Airway epithelial cell (primary cell): ENCODE measurements at places on chromosomes 7 and 10. TPM values are rescaled to one million over a fixed set of nuclear protein-coding genes. Genes with fewer than 3 reads are reported as not detected.

PLAU gene
- 167 and 177 TPM in 2 replicates for total RNA-seq

PIK3AP1 gene
- total RNA-seq, result 0.14 and 0.19 TPM in 2 replicates

ETV1 gene
- 1.1 and 2.2 TPM in 2 replicates for total RNA-seq

WNT2 gene
- not detected in 2 replicates for total RNA-seq

CREB5 gene
- 1.7 and 3.8 TPM in 2 replicates for total RNA-seq

SPDYE2B gene
- total RNA-seq, result not detected in 2 replicates

SEC24C gene
- total RNA-seq, result 48.7 and 69.4 TPM in 2 replicates

AKR1D1 gene
- not detected in 2 replicates for total RNA-seq

DNAJC12 gene
- 0.14 and 0.28 TPM in 2 replicates for total RNA-seq

CFAP70 gene
- 0.33 and 0.42 TPM in 2 replicates for total RNA-seq

CLEC5A gene
- not detected in 2 replicates for total RNA-seq

SEMA4G gene
- total RNA-seq, result 1.2 and 1.9 TPM in 2 replicates

YKT6 gene
- 88.3 and 100 TPM in 2 replicates for total RNA-seq

ZPBP gene
- not detected in 2 replicates for total RNA-seq

AOC1 gene
- 0.14 TPM in 1 of 2 replicates, not detected in the other for total RNA-seq

PDLIM1 gene
- total RNA-seq, result 148 and 178 TPM in 2 replicates

IFIT1B gene
- total RNA-seq, result not detected in 2 replicates

SEMA3A gene
- 20.9 and 33.4 TPM in 2 replicates for total RNA-seq

VGF gene
- 0.09 and 0.14 TPM in 2 replicates for total RNA-seq

SYT15 gene
- not detected in 2 replicates for total RNA-seq

CCDC3 gene
- 15.7 and 16.6 TPM in 2 replicates for total RNA-seq

VIPR2 gene
- not detected in 2 replicates for total RNA-seq

NEUROD6 gene
- not detected in 2 replicates for total RNA-seq

METTL27 gene
- total RNA-seq, result 0.84 and 1.1 TPM in 2 replicates

ASAH2 gene
- 0.63 and 5.0 TPM in 2 replicates for total RNA-seq

SEMA3C gene
- total RNA-seq, result 107 and 149 TPM in 2 replicates

KNDC1 gene
- 0.09 TPM in 1 of 2 replicates, not detected in the other for total RNA-seq

OR13A1 gene
- not detected in 2 replicates for total RNA-seq

LRIT2 gene
- not detected in 2 replicates for total RNA-seq

SRRM3 gene
- 0.19 and 0.85 TPM in 2 replicates for total RNA-seq

GPR85 gene
- total RNA-seq, result 1.1 and 4.6 TPM in 2 replicates

SCIN gene
- 0.37 and 0.42 TPM in 2 replicates for total RNA-seq

COL1A2 gene
- total RNA-seq, result 17.6 and 19.1 TPM in 2 replicates

UCMA gene
- not detected in 2 replicates for total RNA-seq

NRG3 gene
- not detected in 2 replicates for total RNA-seq

SPDYE16 gene
- total RNA-seq, result 0.05 TPM in 1 of 2 replicates, not detected in the other

NUTM2E gene
- not detected in 2 replicates for total RNA-seq

MOGAT3 gene
- not detected in 2 replicates for total RNA-seq

LIPN gene
- 0.42 and 0.93 TPM in 2 replicates for total RNA-seq

CALML5 gene
- 36.7 and 51.7 TPM in 2 replicates for total RNA-seq

IGFBP3 gene
- total RNA-seq, result 5.6 and 9.3 TPM in 2 replicates

PODXL gene
- 0.14 and 0.85 TPM in 2 replicates for total RNA-seq

TRIM50 gene
- not detected in 2 replicates for total RNA-seq

INA gene
- 2.4 and 3.7 TPM in 2 replicates for total RNA-seq

OR2A12 gene
- total RNA-seq, result not detected in 2 replicates

GIMAP1 gene
- total RNA-seq, result not detected in 2 replicates

VTI1A gene
- total RNA-seq, result 19.5 and 25.8 TPM in 2 replicates

STEAP1 gene
- total RNA-seq, result 17.6 and 20.3 TPM in 2 replicates

NAT16 gene
- not detected in 2 replicates for total RNA-seq

CEP55 gene
- 32.1 and 36.9 TPM in 2 replicates for total RNA-seq

COL13A1 gene
- 0.19 and 1.3 TPM in 2 replicates for total RNA-seq

NANOS1 gene
- total RNA-seq, result 0.99 and 4.0 TPM in 2 replicates
